ENCODE measurements at places on chromosomes 6 and 20.

DNA sequence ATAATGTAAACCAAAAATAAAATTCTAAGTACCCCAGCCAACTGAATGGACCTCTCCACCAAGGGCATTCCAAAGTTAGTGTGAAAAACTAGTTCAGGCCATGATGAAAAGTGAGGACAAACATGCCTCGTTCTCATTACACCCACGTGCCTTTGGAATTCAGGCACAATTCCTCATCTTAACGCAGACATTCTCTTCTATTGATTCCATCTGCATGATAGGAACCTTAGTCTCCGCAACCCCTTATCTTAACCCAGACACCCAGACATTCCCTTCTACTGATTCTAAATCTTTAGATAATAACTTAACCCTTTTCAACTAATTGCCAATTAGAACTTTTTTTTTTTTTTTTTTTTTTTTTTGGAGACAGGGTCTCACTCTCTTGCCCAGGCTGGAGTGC lies 7.6 kb upstream of the SERPINB6 start:
- no peak for DNase-seq

DNA sequence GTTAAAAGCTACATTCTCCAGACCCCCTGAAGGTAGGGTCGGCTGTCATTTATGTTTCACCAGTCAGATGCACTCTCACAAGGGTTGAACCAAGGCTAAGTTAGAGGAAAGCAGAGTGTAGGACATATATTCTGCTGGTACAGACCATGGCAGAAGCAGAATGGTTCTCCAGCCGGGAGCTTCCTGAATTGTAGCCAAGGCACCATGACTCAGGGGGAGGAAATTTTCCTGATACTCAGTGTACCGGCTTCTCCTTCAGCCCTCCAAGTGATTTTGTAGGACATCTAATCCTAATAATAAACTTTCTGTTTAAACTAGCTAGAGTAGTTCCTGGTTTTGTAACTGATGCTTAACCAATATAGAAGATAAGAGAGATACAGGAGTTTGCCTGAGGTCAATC lies 14.2 kb upstream of the SLPI start:
- DNase-seq: no peak

DNA sequence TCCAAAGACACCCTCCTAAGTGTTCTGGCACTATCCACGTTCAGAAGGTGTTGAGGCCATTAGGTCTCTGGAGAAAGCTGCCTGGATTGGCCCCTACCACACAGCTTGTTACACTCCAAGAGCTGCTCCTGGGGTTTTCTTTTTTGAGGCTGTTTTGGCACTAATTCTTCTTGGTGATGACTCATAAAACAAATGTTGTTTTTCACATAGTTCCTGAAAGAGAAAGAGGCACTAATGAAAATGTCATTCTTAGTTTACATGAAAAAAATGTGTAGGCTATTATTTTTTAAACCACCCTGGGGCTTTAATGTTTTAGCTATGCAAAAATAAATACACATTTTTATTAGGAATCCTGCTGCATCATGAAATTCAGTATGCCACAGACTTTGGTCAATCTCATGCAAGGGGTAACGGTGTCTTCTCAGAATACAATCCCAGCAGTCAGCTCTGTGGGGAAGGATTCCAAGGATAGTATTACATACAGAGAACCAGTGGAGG lies 38.1 kb downstream of the TBPL1 start:
- DNase-seq: peak; percentile 65

- no peak for DNase-seq
Measured at GRCh38 chr6:109821428-109821827, 130.3 kb downstream of the FIG4 start.

DNA sequence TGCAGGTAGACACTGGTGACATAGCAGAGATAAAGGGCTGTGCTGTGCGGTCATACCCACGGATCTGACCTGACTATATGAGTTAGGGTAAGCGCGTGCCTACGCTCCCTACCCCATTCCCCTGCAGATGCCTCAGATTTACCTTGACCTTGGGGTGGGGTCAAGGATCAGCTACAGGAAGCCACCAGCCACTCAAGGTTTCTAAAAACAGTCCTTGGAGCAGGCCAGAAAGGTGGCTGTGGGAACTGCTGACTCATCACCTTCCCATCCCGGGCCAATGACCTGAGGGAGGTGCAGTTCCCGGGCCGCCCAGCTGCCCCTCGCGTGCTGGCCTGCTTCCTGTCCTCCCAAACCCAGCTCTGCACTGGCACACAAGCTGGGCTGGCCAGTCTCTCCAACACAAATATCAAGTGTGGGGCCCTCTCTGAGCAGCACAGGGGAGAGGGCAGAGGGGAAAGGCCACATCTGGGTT lies 23.0 kb downstream of the KCNK5 start:
- DNase-seq: no peak

GRCh38 chr20:41047279-41047974 lies 18.8 kb downstream of the TOP1 start:
- DNase-seq: no peak

- DNase-seq: no peak
Measured at GRCh38 chr6:54085047-54085446, 26.2 kb upstream of the MLIP start.

GRCh38 chr20:57231951-57232428 lies 34.5 kb downstream of the BMP7 start:
- DNase-seq: no peak

DNA sequence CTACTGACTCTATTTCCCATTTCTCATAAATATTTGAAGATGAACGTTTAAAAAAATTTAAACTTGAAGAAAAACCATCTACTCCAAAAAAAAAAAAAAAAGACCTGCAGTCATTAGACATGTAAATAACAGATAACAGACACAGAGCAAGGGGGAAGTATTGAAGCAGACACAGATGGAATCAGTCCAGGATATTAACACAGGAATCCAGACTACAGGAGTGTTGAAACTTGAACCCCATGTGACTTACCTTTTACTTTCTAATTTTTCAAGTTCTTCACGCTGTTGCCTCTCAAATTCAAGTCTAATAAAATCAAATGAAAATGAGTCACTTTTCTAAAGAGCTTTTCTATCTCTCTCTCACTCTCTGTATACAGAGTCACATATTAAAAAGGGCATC lies 191.8 kb downstream of the KIF16B start:
- DNase-seq: no peak

DNA sequence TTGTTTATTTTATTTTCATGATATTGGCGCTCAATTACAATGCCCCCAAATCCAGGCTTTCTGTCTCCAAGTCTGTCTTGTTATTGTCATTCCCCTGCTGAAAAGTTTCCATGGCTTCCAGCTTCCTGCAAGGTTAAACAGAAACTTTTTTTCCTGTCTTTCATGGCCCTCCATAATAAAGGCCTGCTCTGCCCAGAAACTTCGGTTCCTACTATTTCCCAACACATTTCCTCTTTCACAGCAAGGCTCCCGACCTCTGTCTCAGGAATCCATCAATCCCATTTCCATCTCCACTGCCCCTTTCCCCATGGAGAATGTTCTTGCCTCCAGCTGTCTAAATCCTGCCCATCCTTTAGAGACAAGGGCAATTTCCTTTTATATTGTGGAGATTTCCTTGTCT lies 365.2 kb upstream of the JARID2 start:
- DNase-seq: no peak

GRCh38 chr6:33779290-33779689 lies 9.6 kb downstream of the LEMD2 start:
- no peak for DNase-seq

GRCh38 chr20:47380481-47380880 lies 24.0 kb upstream of the ZMYND8 start:
- DNase-seq: no peak

DNA sequence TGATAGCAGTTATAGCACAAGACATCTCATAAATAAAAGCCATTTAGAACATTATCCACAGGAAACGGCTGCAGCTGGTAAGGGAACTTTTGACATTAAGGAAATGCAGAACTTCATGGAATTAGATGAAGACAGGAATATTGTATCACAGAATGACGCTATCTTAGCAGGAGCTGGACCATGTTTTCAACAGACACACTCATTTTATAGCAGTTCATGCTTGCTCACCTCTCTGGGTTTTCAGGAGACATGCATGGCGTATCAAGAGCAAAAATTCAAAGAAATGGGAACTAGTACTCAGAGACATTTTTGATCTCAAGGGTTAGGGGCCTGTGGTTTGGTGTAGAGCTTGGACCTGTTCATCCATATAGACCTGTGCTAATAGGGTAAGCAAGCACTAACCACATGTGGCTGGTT lies 125.0 kb downstream of the FYN start:
- no peak for DNase-seq

DNA sequence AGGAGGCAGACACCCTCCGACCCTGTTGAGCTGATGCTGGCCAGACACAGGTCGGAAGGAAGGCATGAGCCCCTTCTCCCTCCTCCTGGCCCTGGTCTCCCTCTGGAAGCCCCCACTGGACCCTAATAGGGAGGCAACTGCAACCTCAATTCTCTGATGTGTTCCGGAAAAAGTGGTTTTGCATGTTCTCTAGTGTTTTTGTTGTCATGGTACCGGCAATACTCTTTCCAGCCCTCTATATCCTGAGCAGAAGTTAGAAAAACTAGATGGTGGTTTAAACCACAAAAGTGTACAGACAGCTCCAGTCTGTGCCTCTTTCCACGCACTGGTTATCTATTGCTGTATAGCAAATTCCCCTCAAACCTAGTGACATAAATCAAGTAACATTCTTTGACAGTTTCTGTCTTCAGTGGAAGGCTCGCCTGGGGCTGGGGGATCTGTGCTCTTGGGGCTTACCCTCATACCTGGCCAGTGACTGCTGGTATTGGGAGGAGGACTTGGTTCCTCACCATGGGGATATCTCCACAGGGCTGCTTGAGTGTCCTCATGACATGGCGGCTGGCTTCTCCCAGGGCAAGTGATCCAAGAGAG lies 37.0 kb downstream of the SYTL3 start:
- no peak for DNase-seq

- peak; percentile 51 for DNase-seq
Measured at GRCh38 chr6:16236631-16237199, 1.7 kb upstream of the GMPR start.

DNA sequence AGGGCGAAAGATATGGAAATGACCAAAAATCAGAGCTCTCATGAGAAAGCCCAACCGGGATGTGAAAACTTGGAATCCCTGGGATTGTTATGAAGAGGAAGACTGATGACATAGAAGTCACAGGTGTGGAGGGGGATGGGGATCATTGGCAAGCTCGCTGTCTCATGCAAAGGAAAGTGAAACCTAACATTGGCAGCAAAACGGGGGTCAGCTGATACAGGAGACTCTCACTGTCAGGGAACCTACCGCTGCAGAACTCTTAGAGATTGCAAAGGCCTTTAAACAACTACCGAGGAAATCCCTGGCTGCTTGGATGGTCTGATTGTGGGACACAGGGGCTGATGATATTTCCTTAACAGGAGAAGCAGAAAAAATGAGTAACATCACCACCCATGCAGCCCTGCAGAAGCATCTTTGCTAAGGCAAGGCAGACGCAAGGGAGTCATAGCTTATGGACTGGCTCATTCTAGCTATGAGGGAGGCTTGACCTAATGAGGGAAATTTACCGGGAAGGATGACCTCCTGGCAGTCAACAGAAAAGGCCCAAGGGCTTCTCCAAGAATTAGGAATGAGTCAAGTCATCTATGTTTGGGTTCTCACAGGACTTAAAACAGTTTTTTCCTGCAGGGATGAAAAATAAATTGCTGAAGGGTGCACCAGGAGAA lies 7.0 kb downstream of the MUC21 start:
- DNase-seq: no peak

- peak; percentile 90 for DNase-seq
Measured at GRCh38 chr6:30744054-30744805, at the start of gene IER3. Gene IER3 (minus strand): TSS chr6:30744547. CDS start chr6:30744518, 29 bp downstream.

- DNase-seq: no peak
Measured at GRCh38 chr6:159682295-159682694, 10.7 kb downstream of the SOD2 start.

DNA sequence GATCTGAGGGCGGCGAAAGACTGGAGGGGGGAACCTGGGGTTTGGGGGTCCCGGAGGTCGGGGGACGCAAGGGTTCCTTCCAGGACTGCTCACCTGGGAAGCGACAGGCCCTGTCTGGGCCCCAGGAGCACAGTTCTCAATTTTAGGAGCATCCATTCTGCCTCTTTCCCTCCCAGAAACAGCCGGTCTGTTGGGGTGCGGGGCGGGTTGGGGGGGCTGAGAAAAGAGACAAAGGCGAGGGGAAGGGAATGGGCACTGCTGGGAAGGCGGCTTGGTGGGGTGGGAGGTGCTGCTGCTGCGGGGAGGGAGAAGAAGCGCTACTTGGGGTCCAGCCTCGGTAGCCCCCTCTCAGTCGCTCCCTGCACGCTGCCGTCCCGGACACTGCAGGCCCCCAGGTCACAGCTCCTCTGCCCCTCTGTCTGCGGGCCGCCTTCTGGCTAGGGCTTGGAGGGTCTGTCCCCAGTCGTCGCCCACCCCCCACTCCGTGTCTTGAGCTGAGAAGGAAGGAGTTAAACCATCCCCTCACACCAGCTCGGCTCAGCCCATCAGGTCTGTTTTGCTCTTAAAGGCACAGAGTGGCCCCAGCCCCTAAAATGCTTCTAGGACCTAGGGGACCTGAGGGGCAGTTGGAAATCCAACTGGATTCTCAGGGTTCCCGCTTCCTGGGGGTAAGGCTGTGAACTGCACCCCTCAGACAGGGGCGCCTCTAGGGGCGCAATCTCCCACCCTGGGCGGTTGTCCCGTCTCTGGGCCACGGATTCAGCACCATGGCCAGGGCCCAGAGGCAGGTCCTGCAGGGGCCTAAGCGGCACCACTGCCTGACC lies 690 bp downstream of the GDAP1L1 start:
- peak; percentile 7 for DNase-seq

- no peak for DNase-seq
Measured at GRCh38 chr6:40249935-40250334, 315.7 kb upstream of the MOCS1 start.

DNA sequence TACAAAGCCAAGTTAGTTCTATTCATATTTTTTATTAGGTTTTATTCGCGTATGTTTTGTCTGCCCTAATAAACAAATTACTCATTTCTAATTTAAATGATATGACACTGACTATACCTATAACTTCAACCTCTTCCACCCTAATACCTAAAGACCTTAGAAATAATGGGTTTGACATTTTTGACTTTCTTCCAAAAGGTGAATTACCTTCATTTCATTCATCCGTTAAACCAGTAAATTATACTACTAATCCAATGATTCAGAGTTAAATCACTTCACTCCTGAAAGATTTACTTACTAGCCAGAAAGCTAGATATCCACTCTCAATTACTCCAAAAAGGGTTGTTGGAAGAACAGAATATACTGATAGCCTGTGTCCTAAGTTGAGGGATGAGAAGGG lies 5.2 kb downstream of the MRPS10 start:
- no peak for DNase-seq

GRCh38 chr6:106133040-106133439 lies 46.9 kb downstream of the PRDM1 start:
- DNase-seq: no peak

GRCh38 chr20:50701041-50701963 lies 10.0 kb upstream of the RIPOR3 start:
- no peak for DNase-seq

All from brain microvascular endothelial cell (primary cell).